Fibroblast of the aortic adventitia (primary cell): ENCODE measurements at places on chromosomes 16 and 17. TPM values are rescaled to one million over a fixed set of nuclear protein-coding genes. Genes with fewer than 3 reads are reported as not detected.

The FBXW10 gene
- under 0.01 TPM in 1 of 2 replicates, not detected in the other for total RNA-seq

The NPIPA8 gene
- not detected in 2 replicates for total RNA-seq

The RHBDL3 gene
- 0.09 TPM in 1 of 2 replicates, not detected in the other for total RNA-seq

The NPIPA5 gene
- 0.54 TPM in 1 of 2 replicates, not detected in the other for total RNA-seq

The ADORA2B gene
- total RNA-seq = 0.90 and 19.3 TPM in 2 replicates

The RNF157 gene
- total RNA-seq = 0.08 and 0.18 TPM in 2 replicates

The SLC38A7 gene
- total RNA-seq = 17.3 and 27.4 TPM in 2 replicates

The MT3 gene
- not detected in 2 replicates for total RNA-seq
